ENCODE measurements at places on chromosomes 6 and 20.

- DNase-seq, result no peak
Observed at GRCh38 chr6:128078276-128078675, 177.4 kb upstream of the THEMIS start.

GRCh38 chr6:19632786-19633185 is 204.4 kb upstream of the ID4 start:
- DNase-seq, result no peak

DNA sequence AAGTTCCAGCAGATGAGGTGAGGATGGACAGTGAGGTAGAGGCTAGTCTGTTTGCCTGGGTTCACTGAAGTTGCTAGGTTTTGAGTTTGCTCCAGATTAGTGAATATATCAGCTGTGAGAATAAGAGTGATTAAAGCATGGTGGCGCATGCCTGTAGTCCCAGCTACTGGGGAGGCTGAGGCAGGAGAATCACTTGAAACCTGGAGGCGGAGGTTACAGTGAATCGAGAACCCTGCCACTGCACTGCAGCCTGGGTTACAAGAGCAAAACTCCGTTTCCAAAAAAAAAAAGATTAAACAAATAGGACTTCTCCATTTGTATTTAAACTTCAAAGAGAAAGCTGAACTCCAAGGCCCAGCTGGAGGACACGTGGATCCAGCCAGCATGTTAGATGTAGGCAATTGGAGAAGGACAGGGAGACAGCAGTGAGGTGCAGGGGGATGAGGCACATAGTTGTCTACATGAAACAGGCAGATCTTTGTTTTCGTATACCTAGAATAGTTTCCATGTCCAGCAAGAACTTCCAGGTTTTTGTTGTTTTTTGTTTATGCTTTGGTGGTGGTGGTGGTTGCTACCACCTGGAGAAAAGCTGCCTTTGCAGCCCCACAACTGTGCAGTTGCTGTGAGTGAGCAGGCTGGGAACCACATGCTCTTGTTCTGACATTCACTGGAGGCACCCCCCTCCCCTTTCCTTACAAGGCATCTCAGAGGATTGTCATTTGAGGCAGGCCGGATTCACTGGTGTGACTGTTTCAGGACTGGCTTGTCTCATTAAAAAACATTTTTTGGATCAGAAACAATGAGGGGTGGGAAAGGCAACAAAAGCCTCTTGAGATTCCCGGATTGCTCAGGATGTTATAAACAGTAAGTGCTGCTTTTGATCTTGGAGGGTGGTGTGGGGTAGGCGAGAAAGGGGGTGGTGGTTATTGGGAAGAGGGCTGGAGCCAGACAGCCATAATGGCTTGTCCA is 72.3 kb downstream of the JARID2 start:
- DNase-seq, result no peak

DNA sequence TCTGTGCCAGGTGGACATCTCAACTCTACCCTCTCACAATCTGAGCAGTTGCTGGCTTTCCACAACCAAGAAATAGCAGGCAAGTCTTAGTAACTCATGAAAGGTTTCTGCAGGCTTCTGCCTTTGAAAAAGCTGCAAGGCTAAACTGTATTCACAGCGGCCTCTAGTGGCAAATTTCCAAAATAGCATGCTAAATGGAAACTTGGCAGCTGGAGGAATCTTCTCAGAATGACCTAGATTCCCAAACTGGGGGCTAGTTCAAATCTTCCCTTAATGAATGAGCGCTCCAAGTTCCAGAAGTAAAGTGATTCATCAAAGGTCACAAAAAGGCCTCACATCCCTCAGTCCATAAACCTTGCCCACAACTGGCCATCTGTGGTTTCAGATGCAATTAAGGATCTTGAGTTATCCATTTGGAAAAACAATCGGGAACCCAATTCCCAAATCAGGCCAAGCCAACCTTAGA is 11.9 kb upstream of the CPNE5 start:
- DNase-seq, result peak; percentile 38

- DNase-seq, result no peak
Observed at GRCh38 chr20:45935416-45936046, 1.0 kb downstream of the PCIF1 start.

GRCh38 chr6:156550949-156551348 is 226.2 kb upstream of the ARID1B start:
- no peak for DNase-seq

- DNase-seq, result peak; percentile 84
Observed at GRCh38 chr6:101116337-101116736, 235.2 kb upstream of the ASCC3 start.

Data from NCI-H524 (cell line).